ENCODE measurements at places on chromosomes 5 and 9.

GRCh38 chr5:134606726-134607125 lies 25.9 kb downstream of the SAR1B start:
- no peak for DNase-seq

DNA sequence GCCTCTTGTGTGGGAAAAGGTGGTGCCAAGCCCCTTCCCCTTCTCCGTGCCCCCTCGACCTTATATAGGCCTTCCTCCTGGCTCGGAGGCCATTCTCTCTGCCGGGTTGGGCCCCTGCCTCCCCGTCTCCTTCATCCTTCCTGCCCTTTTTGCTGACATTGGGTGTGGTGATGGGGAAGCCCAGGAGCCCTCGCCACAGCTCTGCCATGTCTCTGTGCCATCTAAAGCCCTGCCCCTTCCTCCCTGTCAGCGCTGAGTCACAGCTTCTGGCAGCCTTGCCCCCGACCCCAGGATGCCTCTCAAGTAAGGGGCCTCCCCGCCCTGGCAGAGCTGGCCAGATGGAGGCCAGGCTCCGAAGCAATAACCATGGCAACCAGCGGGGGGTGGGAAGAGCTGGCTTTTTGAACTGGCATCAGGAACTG lies 30.4 kb downstream of the JADE2 start:
- peak; percentile 96 for DNase-seq

DNA sequence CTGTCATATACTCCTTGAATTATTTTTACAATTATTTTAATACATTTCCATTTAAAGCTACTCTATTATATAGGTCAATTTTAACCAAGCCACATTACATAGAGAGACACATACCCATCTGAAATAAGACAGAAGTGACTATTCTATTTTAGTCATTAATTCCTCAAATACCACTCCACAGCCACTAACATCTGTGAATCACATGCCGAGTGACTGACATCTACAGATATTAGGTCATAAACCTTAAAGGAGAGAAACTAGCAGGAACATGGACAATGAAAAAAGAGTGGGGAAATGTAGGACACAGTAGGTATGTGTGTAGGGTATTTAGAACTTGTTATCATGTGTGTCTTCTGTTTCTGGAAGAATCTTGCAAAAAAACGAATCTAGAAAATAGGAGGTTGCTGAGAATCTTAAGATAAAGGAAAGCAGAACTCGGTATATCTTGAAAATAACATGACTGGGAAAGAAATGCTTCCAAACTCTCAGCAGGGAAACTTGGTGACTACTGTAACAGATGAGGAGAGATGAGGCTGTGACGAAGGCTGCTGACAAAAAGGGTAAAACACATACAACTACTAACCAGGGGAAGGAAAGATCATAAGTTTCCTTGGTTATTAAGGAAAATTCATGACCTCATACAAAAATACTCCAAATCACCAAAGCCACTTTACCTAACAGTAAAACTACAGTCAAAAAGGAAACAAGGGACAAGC lies 84.6 kb downstream of the PLPP1 start:
- DNase-seq, result no peak

GRCh38 chr5:167050568-167051401 lies 1240.7 kb upstream of the WWC1 start:
- DNase-seq, result no peak

- DNase-seq, result no peak
Observed at GRCh38 chr9:99682870-99683269, 138.8 kb upstream of the NR4A3 start.

- no peak for DNase-seq
Observed at GRCh38 chr5:143040622-143041021, 270.4 kb downstream of the ARHGAP26 start.
